ENCODE measurements at places on chromosomes 6 and 20.
A peak's percentile ranks its signal among the peaks of the same experiment; 100 is the strongest.

DNA sequence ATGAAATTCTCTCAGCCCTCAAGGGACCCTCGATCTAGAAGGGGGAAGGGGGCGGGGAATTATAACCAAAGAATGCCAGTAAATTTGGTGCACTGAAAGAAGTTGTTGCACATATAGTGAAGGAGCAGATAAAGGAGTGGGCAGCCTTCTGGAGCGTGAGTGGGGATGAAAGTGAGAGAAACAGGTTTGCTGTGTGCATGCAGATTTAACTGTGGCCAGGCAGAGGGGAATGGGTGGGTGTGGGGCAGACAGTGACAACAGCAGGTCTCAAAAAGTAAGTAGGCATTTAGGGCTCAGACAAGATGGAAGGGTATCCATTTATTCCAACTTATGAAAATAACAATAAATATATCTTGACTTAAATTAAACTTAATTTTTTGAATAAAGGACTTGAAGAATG lies 149.1 kb downstream of the KCNQ5 start:
- DNase-seq = no peak

DNA sequence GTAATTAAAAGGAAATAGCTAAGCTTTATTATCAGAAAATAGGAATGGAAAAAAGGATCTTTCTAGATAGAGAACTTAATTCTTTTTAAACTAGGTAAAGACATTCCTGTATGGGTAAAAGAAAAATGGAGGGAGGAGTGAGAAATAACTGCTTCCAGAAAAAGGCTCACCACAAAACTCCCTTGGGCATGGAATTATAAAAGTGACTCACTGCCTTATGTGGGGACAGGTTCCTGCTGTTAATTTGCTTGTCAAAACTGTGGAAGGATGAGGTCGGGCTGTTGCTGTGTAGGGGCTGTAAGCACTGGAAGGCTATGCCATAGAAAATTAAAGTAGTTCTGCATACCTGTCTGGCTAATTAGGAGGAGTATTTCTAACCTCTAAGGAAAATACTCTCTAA lies 158.7 kb downstream of the UBE3D start:
- DNase-seq = no peak

- DNase-seq = peak; percentile 85
Observed at GRCh38 chr6:38493931-38494547, 145.7 kb downstream of the BTBD9 start.

GRCh38 chr20:22526512-22527012 lies 57.8 kb downstream of the FOXA2 start:
- no peak for DNase-seq

DNA sequence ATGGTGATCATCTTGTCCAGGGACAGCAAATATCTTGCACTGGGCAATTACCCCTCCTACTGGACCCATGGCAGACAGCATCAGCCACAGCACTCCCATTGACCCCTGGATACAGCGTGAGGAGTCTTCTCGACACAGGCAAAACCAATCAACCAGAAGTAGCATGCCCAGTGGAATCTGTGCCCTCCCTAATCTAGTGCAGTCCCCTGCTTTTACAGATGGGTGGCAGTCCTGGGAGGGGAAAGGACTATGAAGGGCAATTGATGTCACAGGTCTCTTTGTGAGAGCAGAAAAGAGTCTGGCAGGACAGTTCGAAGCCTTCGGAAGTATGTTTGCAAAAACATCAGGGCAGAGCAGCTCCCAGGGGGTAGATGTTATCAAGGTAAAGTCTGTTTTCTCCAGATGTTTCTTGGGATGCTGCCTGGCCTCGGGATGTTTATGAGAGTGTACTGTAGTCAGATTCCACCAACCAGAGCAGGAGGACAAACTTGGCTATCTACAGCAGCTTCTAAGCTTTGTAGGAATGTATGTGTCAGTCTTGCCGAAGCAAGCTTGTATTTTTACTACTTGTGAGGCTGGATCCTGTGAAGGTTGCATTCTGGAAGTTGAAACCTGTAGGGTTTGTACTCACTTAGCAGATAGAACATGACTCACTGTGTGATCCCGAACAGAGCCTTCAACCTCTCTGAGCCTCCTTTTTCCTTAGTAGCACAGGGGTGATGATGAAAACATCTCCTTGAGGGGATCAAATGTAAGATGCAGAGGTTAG lies 63.0 kb upstream of the MYL9 start:
- no peak for DNase-seq

GRCh38 chr6:93728150-93728549 lies 308.8 kb upstream of the EPHA7 start:
- DNase-seq = no peak

- no peak for DNase-seq
Observed at GRCh38 chr6:8859501-8859900, 424.2 kb upstream of the SLC35B3 start.

- DNase-seq = no peak
Observed at GRCh38 chr6:152146385-152146784, 338.9 kb downstream of the ESR1 start.

DNA sequence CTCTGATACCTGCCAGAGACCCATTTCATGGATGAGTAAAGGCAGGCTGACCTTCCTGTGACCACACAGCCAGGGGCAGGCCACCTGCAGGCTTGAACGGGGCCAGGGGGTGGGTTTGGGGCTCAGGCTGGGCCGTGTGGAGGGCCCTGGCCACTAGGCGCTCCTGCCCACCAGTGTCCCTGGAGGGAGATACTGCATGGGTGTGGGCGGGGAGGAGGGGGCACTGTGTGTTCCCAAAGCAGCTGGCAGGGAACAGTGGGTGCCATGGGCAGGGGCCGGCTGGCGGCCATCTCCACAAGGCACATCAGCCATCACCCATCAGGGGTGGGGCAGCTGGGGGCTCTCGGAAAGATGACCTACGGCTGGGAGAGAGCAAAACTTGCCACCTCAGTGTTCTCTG lies 15.4 kb downstream of the SRC start:
- DNase-seq = no peak

GRCh38 chr6:112331306-112331705 lies 15.8 kb upstream of the RFPL4B start:
- no peak for DNase-seq

- no peak for DNase-seq
Observed at GRCh38 chr20:5058873-5059272, 57.6 kb upstream of the SLC23A2 start.

DNA sequence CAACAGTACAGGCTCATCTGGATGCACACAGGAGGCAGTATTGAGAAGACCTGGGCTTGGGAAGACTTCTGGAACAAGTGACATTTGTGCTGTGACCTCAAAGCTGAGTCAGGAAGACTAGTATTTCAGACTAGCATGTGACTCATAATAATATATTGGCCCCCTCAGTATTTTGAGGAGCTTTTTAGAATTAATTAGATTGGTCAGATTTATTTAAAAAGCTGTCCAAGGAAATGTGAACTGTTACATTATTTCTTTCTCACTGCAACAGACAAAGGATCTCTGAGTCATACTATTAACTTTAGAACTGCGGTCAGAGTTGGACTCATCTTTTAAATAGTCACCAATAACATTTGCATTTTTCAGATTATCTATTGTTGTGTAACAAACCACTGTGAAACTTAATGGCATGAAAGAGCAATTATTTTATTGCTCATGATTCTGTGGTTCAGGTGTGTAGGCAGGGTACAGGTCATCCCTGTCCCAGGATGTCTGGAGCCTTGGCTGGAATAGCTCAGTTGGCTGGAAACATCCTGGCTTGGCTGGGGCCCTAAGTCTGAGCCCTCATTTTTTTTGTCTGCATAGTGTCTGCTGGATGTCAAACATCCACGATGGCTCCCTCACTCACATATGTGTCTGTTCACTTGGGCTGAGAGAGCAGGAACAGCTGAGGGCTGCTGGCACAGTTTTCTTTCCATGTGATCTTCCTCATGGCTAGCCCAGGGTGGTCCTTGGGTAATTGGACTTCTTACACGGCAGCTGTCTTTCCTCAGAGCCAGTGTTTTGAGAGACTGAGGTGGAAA lies 46.9 kb downstream of the MAP3K4 start:
- DNase-seq = no peak

DNA sequence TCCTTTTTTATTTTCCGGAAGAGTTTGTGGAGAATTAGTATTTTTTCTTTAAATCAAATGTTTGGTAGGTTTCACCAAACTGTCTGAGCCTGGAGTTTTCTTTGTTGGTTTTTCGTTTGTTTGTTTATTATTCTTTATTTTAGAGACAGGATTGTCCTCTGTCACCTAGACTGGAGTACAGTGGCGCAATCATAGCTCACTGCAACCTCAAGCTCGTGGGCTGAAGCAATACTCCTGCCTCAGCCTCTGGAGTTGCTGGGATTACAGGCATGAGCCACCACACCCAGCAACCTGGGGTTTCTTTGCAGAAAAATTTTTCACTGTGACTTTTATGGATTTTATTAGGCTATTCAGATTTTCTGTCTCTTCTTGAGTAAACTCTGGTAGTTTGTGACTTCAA lies 120.2 kb upstream of the LOC128125822 start:
- no peak for DNase-seq

DNA sequence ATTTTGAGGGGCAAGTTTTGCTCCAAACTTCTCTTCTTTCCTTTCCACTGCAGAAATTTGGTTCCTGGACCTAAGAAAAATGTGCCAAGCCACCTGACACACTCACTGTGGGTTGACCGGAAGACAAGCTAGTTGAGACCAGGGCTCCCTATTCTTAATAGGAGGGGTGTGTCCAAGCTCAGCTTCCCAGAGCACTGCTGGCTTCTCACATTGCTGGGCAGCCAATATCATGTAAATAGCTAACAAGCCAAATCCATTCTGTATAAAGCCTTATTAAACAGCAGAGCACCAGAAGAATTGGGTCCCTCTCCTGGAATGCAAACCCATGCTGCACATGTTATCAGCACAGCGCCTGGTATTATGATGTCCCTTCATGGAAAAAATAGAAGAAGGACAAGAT lies 17.0 kb upstream of the SAMD3 start:
- DNase-seq = no peak

DNA sequence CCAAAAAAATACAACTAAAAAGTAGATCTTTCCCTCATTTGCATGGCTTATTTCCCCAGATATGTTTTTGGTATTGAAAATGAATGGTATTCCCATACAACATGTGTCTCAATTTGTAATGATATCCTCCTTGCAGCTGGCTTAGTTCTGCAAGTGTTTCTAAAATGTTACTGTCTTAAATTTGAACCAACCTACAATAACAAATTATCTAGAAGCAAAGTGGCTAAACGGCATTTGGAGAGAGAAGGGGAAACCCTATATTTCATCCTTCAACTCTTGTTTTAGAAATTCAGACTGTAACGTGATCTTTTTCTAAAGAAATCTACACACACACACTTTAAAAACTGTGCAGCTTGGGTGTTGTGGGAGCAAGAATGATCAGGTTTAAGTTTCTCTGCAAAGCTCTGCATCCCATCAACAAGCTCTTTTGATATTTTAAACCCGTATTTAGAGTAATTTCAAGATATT lies 153.0 kb downstream of the SOBP start:
- no peak for DNase-seq

- peak; percentile 27 for DNase-seq
Observed at GRCh38 chr6:82178077-82178758, 69.3 kb downstream of the IBTK start.

- no peak for DNase-seq
Observed at GRCh38 chr6:30600451-30600961, 16.5 kb downstream of the PPP1R10 start.

GRCh38 chr20:40442181-40442963 lies 246.7 kb downstream of the MAFB start:
- no peak for DNase-seq

GRCh38 chr20:17734374-17734773 lies 34.6 kb downstream of the BANF2 start:
- no peak for DNase-seq

DNA sequence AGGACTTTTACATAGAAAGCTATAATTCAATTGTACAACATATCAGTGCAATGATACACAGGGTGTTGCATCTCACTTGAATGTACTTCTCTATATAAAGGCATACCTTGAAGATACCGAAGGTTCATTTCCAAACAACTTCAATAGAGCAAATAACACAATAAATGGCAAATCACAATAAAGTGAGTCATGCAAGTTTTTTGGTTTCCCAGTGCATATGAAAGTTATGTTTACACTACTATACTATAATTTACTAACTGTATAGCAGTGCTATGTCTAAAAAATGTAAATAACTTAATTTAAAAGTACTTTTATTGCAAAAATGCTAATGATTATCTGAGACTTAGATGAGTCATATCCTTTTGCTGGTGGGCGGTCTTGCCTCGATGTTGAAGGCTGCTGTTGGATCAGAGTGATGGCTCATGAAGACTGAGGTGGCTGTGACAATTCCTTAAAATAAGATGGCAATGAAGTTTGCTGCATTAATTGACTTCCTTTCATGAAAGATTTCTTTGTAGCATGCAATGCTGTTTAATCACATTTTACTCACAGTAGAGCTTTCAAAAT lies 188.8 kb downstream of the TASP1 start:
- DNase-seq = no peak

DNA sequence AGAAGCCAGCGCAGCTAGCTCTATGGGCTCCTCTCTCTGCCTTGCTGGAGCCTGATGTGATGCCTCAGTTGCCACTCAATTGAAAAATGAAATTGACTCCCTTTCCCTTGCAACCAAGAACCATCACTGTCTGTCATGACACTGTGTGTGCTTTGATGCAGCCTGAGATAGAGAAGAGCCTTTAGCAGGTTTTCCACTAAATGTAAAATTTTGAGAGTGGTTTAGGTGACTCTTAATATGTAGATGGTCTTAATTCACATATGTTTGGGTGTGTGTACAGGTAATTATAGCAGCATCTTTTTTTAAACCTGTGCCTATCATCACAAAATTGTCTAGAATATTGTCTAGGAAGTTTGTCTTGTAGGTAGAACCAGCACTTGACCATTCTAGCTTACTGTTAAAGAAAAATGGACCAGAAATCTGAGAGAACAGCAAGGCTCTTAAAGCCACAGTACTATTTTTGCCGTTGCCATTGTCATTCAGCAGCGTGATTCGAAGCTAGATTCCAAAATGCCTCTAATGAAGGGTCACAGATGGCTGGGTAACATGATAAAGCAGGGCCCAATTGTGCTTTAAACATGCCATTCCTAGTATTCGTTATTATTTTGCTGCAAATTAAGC lies 1.3 kb downstream of the ARFGEF3 start:
- no peak for DNase-seq

GRCh38 chr20:5945963-5946362 lies 4.4 kb downstream of the TRMT6 start:
- DNase-seq = peak; percentile 36

DNA sequence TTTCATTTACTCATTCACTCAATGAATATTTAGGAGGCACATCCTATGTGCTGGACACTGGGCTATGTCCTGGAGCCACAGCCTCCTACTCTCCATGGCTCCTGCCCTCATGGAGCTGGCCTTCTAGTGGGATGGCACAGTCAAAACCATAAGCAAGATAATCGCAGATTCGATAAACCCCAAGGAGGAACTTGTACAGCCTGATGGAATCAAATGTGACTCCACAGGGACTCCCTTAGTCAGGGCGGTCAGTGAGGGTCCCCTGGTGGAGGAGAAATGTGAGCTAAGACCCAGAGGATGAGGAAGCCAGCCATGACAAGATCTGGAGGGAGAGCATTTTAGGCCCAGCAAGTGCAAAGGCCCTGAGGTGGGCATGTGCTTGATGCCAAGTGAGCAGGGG lies 211.9 kb downstream of the PREX1 start:
- DNase-seq = no peak

Data from erythroblast (primary cell).